ENCODE measurements at places on chromosomes 3 and 15.

DNA sequence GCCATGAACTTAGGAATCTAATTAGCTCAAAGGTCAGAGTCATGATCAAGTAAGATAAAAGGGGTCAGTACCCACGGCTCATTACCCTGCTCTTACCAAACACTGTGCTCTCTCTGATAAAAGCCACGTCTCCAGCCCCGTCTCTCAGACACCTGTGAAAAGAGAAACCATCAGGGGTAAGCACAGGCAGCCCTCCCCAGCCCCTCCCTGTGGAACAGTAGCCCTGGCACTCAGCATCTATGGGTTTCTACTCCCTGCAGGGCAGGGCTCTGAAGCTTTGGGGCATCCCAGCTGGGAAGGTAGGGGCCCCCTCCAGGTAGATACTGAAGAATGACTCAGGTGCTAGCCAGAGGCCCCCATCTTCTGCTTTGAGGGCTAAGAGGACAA, 10.5 kb downstream of the LTF start:
- no peak for DNase-seq

DNA sequence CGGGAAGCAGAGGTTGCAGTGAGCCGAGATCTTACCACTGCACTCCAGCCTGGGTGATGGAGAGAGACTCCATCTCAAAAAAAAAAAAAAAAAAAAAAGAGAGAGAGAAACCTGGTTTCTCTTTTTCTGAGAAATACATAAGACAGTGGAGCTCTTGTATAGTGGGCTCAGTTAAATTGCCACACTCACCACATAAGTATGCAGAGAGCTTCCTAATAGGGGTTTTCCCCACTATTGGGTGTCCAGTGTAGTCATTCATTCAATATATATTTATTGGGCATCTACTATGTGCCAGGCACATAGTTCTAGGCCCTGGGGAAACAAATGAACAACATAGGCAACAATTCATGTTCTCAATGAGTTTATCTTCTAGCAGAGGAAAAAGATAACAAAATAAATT, 48.9 kb upstream of the FMN1 start:
- DNase-seq = peak; percentile 62

GRCh38 chr3:156236556-156237260, 116.3 kb downstream of the KCNAB1 start:
- DNase-seq = no peak

GRCh38 chr3:99542767-99543518, 95.5 kb upstream of the COL8A1 start:
- no peak for DNase-seq

- DNase-seq = no peak
These were observed 253.2 kb downstream of the RORA start for GRCh38 chr15:60975952-60976351.

DNA sequence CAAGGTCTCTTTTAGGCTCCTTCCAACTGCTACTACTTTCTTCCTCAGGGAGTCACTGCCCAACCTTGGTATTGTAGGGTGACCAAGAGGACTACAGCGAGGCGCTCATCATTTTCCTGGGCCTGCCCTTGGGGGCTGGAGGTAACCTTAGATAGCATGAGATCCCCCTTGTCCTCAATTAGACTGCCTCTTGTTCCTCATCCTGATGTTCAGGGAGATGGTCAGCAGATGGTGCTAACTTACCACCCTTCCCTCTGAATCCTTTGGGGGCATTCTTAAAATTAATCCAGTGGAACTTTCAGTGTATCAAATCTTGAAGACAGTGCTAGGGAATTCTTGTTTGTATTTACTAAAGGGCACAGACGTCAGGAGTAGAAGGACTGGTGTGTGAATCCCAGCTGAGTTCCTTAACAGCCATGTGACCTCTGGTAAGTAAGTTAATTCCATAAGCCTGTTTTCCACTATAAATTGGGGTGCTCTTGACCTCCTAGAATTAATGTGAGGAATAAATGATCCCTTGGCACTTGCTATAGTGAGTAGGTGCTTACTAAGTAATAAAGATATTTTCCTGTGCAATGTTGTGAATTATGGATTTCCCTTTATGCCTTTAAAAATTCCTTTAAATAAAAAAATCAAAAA, 4.1 kb upstream of the CLPX start:
- peak; percentile 59 for DNase-seq

DNA sequence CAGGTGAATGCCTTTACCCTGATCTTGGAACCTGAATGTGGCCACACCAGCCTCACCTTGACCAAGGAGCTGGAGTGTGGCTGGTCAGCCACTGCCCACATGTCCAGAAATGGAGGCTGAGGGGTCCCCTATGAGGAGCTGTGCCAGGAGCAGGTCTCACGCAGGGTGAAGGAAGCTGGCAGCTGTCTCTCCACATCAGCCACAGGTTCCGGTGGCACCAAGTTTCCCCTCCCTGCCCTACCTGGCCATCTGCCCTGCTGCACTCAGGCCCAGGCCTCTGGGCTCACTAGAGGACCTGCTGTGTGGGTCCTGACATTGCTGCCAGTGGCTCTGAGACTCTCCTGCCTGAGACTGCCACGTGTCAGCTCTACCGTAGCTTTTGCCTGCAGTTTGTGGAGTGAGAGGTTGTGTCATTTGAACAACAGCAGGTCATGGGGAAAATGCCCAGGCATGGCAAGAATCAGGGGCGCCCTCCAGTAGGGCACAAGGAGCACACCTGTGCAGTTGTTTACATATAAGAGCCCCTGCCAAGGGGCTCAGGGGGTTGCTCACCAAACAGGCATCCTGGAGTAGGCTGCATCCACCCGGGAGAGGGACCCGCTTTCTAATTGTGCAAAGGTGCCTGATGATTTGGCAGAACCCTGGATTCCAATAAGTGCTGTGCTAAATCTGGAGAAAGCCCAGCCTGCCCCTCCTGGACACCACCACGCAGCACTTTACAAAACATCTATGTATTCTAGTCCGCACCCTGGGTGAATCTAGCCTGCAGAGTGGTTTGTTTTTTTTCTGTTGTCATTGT, 258.5 kb upstream of the TLE3 start:
- DNase-seq = no peak

- DNase-seq = peak; percentile 85
These were observed 71.5 kb upstream of the PLXNA1 start for GRCh38 chr3:126911162-126912026.

DNA sequence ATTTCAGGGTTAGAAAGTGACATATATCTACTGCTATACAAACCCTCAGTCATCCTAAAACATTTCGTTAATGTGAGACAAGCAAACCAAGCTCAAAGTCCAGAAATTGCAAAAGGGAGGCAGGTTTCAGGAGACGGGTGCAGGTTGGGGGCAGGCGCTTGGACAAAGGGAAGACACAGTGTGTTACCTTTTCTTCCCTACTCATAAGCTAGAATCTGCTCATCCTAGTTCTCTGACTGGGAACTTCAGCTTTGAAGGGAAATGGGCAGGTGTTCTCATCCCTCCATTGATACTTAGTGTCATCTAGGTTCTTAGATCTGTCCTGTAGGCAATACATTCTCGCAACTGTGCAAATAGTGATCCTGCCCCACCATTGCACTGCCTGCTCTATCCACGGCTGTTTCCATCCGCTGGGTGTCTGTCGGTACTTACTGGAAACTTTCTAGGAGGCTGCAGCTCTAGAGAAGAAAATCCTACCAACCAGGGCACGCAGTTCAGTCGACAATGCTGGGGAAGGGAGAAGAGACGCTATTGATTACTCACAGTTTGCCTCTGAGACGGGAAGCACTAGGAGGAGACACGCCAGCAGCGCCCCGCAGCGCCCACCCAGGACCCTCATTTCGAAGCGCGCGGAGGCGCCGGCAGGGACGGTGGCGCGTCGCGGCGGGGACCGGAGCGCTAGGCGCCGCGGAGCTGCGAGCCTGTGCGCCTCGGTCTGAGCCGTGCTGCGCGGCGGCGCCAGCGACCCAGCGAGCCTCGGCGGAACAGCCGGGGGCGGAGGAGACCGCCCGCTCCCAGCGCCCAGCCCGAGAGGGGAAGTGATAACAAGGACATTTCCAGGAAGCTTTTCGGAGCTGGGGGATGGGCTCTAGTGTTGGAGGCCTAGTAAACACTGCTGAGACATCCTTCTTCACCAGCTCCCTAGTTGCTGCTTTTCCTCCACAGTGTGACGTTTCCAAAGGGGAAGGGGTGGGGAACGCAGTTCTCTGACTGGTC, at the start of gene PROS1:
Gene PROS1 (minus strand): TSS at position 766 of the 996 bp plus-strand sequence. CDS start 147 bp downstream, at position 619.
- peak; percentile 71 for DNase-seq

GRCh38 chr15:98422130-98422478, 226.2 kb upstream of the IGF1R start:
- DNase-seq = no peak

DNA sequence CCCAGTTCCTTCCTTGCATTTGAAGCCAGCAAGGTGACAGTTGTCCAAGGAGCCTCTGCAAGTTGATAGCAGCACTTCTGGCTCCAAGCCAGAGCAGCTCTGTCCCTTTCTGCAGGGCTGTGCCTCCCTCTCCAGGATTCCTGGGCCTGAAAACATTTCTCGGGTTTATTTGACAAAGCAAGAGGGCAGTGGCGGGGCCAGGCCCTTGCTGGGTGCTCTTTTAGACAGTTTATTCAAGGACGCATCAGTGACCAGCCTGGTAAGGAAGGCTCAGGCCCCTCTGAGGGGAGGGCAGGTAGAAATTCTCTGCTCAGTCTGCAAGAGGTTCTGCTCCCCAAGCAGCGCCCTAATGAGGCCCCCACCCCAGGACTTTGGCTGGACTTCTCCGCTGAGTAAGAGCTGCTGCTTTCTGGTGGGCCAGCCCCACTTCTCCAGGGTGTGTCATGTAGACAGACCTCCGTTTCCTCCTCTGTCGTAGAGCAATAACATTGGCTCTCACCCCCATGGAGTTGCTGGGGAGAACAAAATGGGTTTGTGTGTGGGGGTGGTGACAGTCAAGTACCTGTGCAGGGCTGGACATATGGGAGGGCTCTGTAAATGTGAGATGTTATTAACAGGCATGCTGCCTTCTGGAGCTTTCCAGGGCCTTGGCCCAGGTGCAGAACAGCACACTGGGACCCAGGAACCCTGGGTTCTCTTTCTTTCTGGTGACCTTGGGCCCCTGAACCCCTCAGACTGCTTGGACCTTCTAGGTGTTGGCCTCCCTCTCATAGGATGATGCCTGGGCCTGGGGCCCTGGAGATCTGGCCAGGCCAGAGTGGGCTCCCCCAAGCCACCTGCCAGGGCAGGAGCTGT, 146.2 kb upstream of the TLE3 start:
- DNase-seq = no peak

Data from kidney glomerular epithelial cell (primary cell).